Lung (tissue), 17 donors: ENCODE measurements at places on chromosomes 16 and 17.
A peak's percentile ranks its signal among the peaks of the same experiment; 100 is the strongest.

- DNase-seq = no peak
These were observed 14.1 kb downstream of the ARHGEF15 start for GRCh38 chr17:8324132-8324531.

DNA sequence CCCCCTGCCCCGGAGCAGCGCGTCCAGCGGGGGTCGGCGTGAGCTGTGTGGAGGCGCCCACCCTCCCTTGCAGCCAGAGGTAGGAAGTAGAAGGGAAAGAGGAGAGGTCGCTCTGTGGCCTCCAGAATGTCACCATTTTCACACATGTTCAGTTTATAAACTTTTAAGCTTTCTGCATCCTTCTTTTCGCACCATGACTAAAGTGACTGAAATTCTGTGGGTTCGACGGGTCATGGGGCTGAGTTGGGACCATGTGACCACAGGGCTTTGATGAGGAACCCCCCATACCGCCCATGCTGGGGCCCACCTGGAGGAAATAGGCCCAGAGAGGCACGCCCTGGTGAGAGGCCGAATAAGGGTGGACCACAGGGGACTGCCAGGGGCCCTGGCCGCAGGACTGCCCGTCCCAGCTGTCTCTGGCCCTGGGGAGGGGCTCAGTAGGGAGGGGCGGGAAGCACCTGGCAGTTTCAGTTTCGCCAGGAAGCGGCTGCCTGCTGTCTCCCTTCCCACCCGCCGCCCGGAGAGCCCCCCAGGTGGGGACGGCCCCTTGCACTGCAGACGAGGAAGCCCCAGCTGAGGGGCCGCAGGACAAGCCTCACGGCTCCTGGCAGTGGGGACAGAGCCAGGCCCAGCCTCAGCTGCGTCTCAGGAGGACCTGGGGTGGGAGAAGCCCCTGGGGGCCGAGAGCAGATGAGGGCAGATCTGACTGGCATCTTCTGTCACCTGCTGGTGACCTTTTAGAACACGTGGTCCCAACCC is 9.0 kb downstream of the CBFA2T3 start:
- peak; percentile 24 for DNase-seq

DNA sequence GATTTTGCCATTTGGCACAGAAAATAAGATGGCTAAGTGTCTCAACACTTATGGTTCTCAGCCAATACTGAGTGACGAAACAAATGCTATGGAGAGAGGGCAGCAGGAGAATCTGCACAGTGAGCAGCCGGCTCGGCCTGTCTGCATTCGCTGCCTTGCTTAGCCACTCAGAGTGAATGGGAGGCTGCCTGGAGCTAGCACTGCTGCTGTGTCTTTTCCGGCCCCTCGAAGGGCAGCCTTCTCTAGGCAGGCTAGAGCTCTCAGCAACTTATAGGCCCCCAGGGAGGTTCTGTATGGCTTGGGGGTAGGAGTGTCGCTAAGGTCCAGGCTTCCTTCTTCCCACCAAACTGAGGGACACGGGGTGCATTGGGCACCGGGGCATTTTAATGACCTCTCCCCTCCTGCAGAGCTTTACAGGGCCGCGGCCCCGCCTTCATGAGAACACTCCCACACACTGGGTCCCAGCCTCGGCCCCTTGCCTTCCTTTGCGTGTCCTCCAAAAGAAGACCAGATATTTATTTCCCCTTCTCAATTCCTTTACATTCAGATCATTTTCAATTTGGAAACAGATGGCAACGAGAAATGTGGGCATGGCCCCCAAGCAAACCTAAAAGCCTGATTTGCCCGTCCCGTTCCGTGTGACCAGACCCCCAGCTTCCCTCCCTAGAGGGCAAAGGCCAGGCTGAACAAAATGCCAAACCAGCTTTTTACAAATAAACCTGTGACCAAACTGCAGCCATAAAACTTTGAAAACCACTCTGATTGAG is 670.9 kb downstream of the TOX3 start:
- no peak for DNase-seq

DNA sequence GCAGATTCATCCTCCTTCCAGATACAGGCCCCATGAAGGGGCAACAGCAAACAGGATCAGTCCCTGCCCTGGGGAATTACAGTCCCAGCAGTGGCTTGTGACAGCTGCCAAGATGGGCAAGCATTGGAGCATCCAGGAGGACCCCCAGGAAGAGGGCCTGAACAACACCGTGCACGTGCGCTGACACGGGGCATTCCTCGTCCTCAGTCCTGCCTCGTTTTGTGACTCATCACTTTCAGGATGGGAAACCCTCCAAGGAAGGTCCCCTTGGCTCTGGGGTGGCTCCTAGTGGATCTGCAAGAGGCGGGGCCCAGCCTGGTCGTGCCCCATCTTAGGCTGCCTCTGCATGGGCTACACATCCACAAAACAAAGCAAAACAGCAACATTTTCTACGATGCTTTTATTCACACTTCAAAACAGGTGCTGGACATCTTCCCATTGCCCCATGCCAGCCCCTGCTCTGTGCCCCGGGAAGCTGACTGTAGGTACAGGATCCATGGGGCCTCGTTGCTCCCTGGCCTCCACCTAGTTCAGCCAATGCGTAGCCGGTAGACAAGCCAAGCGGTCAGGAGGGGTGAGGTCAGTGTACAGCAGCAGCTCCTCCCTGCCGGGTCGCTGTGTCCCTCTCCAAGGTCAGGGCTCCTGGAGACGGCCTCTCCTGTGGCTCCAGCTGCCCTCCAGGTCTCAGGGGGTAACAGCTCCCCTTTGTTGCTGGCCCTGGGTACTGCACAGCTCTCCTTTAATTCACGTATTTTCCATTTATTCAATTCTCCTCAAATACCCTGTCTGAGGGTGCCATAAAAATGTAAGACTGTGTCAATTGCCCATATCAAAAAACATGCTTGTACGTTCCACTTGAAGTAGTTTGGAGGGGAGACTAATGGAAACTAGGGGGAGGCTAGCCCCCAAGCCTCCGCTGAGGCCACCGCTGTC is 32.2 kb downstream of the ACTG1 start:
- no peak for DNase-seq

DNA sequence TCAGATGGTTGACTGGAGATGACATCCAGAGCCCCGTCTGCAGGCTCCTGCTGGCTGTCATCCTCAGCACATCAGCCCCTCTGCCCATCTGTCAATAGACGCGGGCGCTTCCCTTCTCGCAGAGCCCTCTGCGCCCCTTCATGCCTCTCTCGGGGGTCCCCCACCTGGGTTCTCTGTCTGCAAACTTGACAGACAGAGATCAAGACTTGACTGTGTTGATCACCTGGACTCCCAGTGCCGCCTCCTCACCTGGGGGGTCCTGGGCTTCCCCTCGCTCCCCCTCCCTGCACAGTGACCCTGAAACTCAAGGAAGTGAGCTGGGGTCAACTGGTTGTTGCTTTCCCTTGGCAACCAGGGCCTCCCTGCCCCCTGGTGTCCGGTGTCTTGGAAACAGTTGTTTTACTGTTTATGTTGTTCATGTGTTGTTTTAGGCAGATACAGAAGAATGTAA is 31.9 kb downstream of the RNF213 start:
- no peak for DNase-seq

- DNase-seq = no peak
These were observed 11.1 kb upstream of the KCNJ12 start for GRCh38 chr17:21365016-21365415.
